Dermis lymphatic vessel endothelial cell (primary cell): ENCODE measurements at places on chromosomes 4 and X. TPM values are rescaled to one million over a fixed set of nuclear protein-coding genes. Genes with fewer than 3 reads are reported as not detected.

The IL3RA gene
- 9.0 and 48.7 TPM in 2 replicates for total RNA-seq

The SRPX gene
- total RNA-seq: 64.8 and 84.5 TPM in 2 replicates

The CYP2U1 gene
- total RNA-seq: 4.9 and 7.3 TPM in 2 replicates

The ARHGEF6 gene
- total RNA-seq: 20.4 and 24.6 TPM in 2 replicates

The BBS12 gene
- total RNA-seq: 4.4 and 6.8 TPM in 2 replicates

The OPHN1 gene
- 9.1 and 10.6 TPM in 2 replicates for total RNA-seq

The SLC16A2 gene
- total RNA-seq: 0.43 and 1.1 TPM in 2 replicates

The CT45A5 gene
- not detected in 2 replicates for total RNA-seq

The CLDN22 gene
- total RNA-seq: not detected in 2 replicates

The COL4A6 gene
- 0.22 and 0.95 TPM in 2 replicates for total RNA-seq

The GYG2 gene
- 0.17 and 0.43 TPM in 2 replicates for total RNA-seq
